SJCRH30 (cell line): ENCODE measurements at places on chromosomes 6 and 20. TPM values are rescaled to one million over a fixed set of nuclear protein-coding genes. Genes with fewer than 3 reads are reported as not detected.

GRCh38 chr6:82779041-82779440 is 286.6 kb downstream of the UBE3D start:
- H3K27ac ChIP-seq = no peak overlapping the region
- no peaks in the 10 kb centered on the region for H3K36me3 ChIP-seq
- H3K4me3 ChIP-seq = no peak overlapping the region

The PHACTR1 gene
- 0.14 and 0.20 TPM in 2 replicates for total RNA-seq

DNA sequence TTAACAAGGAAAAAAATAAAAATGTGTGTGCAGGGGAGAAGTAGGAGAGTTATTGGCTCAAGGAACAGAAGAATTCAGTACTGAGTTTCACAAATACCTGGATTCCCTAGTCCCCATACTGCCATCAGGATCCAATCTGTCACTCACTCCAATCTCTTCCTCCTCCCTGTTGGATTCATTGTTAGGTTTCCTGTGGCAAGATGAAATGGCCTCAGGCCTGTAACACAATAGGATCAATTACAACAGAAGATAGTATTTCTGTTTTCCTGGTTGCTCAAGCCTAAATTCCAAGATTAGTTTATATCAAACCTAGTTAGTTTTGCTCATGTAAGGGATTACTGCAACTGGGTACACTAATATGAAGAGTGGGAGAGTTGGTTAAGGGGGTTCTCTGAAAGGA is 24.4 kb downstream of the HCRTR2 start:
- H3K27ac ChIP-seq = no peak overlapping the region
- no peaks in the 10 kb centered on the region; the same call in 1 of the 2 replicates for H3K4me1 ChIP-seq
- no peak for DNase-seq
- no peaks in the 10 kb centered on the region for H3K27me3 ChIP-seq
- no peaks in the 10 kb centered on the region for H3K36me3 ChIP-seq
- H3K4me3 ChIP-seq = no peak overlapping the region

- H3K36me3 ChIP-seq = no peaks in the 10 kb centered on the region
- no peak for DNase-seq
- H3K4me3 ChIP-seq = no peak overlapping the region
- H3K4me1 ChIP-seq = no peaks in the 10 kb centered on the region
Observed at GRCh38 chr6:21193790-21194475, 399.6 kb upstream of the SOX4 start.
